ENCODE measurements at places on chromosomes 7 and 10.

- DNase-seq, result no peak
Observed at GRCh38 chr7:135673360-135673706, 11.0 kb downstream of the STMP1 start.

DNA sequence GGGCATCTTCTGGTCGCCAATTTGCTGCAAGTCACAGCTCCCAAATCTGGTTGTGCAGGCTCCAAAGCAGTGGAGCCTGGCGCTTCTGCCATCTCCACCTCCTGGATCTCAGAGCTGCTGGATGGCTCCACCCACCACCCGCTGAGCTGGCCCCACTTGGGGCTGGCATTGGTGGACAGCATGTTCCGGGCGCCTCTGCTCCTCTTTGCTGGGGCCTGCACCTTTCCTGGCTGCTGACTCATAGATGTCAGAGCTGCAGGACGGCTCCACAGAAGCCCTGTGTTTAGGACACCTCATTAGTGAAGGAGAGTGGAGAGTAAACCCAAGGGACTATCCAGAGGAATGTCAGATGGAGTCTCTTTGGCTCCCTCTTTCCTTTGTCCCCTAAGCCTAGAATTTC lies 27.4 kb downstream of the MAPK8 start:
- DNase-seq, result no peak

GRCh38 chr10:29026802-29027580 lies 261.9 kb upstream of the LYZL1 start:
- no peak for DNase-seq

DNA sequence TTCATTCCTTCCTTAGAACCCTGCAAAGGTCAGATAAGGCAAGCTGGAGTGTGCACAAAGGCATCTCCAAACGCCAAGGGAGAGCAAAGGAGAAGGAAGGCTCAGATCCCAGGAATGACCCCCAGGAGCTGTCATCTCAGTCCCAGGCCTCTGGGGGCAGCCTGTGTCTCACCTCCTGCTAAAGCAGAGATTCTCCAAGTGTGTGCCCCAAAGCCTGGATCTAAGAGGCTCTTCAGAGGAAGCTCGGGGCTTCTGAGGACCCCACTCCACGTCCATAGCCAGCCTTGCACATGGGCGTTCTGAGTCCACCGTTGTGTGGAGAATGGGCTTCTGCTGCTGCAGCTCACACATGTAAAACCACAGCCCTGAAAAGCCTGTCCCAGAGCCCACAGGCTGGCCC lies 5.1 kb upstream of the GRID1 start:
- DNase-seq, result no peak

DNA sequence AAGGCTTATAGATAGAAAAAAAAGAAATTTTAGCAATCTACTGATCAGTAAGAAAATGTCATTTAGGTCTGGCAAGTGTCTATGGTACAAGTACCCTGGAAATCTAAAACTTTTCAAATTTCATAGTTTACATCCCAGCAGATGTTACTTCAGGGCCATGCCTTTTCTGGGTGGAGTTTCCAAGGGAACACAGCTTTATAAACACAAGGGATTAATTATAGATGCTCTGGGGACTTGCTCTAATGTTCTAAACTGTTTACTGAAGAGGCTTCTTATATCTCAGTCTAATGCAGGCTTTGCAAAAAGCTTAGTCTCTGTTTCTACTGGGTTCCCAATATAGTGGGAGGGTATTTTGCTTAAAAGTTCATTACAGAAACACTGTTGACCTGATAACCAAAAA lies 3.1 kb downstream of the CD36 start:
- peak; percentile 41 for DNase-seq

GRCh38 chr7:129351320-129351719 lies 82.9 kb upstream of the STRIP2 start:
- no peak for DNase-seq

DNA sequence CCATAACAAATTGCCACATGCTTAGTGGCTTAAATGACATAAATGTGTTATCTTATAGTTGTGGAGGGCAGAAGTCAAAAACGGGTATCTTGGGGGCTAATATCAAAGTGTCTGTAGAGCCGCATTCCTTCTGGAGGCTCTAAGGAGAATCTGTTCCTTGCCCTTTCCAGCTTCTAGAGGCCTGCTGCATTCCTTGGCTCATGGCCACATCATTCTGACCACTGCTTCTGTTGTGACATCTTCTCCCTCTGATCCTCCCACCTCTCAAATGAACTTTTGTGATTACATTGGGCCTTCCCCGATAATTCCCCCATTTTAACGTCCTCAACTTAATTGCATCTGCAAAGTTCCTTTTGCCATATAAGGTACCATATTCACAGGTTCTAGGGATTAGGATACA lies 76.1 kb downstream of the CYP26A1 start:
- DNase-seq, result no peak

DNA sequence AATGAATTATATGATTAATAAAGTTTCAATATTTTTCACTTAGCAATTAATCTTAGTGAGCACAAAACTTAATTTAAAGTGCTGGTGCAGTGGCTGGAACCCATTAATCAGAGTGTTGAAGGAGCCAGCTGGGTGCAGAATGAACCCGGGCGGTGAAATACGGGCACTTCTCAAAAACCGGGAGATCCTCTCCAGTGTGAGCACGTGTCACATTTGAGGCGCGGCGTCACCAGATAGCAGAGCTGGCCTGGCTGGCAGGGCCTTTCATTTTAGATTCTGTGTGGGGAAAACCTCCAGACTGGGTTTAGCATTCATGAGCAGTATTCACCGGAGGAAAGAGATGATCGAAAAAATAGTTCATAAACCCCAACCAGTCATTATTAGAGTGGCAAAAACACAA lies 34.5 kb upstream of the CTBP2 start:
- no peak for DNase-seq

DNA sequence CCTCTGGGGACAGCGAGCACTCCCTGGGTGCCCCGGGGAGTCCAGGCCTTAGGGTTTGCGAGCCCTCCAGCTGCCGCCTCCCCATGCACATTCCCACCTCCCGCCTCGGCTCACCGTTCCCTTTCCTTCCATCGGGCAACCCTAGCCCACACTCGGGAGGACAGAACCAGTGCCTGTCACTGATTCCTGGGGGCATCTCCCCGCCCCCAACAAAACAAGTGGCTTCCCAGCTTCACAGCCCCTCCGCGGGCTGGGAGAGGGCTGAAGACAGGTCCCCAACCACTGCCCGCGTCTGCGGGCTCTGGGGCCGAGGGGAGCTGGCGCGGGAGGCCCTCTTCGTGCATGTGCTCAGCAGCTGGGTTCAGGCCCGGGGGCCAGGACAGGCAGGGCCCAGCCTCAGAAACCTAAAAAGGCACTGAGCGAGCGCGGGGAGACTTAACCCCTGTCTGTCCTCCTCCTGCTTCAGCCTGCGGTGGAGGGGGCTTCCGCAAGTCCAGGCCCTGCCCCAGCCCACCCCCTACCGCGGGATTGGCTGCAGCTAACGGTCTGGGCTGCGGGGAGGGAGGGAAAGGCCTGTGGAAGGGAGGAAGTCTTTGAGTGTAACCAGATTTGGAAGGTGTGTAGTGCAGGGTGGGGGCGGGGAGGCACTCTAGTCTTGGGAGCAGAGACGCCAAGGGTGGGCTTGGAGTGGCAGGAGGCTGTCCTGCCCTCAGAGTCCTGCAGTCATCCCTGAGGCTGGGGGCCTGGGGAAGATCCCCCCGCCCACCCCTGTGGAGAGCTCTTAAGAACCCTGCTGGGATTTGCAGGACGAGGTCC lies 1.2 kb downstream of the FLNC start:
- DNase-seq, result no peak

DNA sequence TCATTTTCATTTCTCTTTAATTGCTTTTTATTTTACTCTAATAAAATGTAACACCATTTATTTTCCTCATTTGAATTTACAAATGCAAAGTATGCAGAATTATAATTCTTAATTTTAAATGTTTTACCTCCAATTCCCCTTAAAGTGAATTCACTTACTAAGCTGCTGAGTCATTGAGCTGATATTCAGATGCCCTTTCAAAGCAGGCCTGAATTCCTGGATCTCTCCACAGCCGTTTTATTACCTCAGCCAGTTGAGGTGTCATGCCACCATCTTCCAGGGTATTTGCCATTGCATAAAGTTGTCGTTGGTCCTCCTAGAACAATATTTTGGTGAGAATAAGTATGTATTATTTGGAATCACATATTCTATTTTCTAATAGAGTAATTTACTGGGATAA lies 33.2 kb downstream of the GNAT3 start:
- DNase-seq, result peak; percentile 61

- no peak for DNase-seq
Observed at GRCh38 chr10:2048337-2048973, 311.1 kb upstream of the ADARB2 start.

DNA sequence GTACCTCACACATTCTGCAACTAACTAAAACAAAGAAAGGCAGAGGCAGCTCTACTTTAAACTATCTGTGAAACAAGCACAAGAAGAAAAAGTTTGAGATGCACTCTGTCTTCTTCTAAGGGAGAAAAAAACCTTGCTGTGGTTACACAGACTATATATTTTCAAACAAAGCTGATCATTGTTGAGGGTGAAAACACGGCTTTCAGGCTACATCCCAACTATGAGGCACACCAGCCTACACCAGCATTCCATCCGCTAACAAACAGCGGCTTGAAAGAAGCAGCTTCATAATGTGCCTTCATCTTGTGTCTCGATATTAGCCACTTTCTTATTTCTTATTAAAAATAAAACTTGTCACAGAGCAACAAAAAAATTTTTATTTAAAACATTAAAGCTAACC lies 79.1 kb downstream of the USP6NL start:
- no peak for DNase-seq

GRCh38 chr10:34507217-34507616 lies 307.9 kb downstream of the PARD3 start:
- DNase-seq, result no peak

- peak; percentile 87 for DNase-seq
Observed at GRCh38 chr10:11551916-11552602, 59.4 kb downstream of the USP6NL start.

- DNase-seq, result no peak
Observed at GRCh38 chr7:24885305-24885704, 94.7 kb downstream of the OSBPL3 start.

DNA sequence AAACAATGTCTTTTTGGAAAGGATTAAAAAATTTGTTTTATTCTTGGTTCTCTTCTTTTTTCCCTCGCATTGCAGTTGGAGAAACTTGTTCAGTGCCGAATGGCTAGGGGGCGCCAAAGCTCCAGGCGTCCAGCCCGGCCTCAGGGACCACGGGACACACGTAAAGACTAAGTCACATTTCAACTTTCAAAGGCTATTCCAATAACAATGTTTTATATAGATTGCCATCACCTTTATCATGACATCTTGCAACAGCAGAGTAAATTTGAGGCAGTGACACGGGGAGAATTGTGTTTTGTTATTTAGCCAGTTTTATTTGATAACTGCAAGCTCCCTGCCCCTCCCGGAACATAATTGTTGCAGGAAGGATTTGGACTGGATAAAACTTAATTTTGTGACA lies 2.2 kb upstream of the IGFBP3 start:
- DNase-seq, result peak; percentile 65

- peak; percentile 31 for DNase-seq
Observed at GRCh38 chr10:63133821-63134557, 861 bp downstream of the NRBF2 start.

GRCh38 chr7:139523199-139523941 lies at the start of gene CLEC2L:
Gene CLEC2L, plus strand, starts transcription at chr7:139523685. Its CDS starts 243 bp downstream, at chr7:139523928.
- no peak for DNase-seq

- DNase-seq, result no peak
Observed at GRCh38 chr7:121761399-121761798, 111.6 kb upstream of the PTPRZ1 start.

DNA sequence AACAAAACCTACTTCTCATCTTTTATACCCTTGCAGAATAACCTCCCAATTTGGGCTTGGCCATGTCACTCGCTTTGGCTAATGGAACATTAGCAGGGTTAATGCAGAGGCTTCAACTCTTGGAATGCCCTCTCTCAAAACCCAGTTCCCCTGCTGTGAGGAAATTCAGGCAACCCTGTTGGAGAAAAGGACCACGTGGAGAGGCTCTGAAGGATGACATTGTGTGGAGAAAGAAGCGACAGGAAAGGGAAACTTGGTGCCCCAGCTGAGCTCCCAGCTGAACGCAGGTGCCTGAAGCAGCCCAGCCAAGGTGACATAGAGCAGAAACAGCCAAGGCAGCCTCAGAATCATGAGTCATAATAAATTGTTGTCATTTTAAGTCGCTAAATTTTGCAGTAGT lies 214.2 kb upstream of the GHITM start:
- DNase-seq, result no peak

GRCh38 chr7:36726806-36727503 lies 2.7 kb upstream of the AOAH start:
- no peak for DNase-seq

DNA sequence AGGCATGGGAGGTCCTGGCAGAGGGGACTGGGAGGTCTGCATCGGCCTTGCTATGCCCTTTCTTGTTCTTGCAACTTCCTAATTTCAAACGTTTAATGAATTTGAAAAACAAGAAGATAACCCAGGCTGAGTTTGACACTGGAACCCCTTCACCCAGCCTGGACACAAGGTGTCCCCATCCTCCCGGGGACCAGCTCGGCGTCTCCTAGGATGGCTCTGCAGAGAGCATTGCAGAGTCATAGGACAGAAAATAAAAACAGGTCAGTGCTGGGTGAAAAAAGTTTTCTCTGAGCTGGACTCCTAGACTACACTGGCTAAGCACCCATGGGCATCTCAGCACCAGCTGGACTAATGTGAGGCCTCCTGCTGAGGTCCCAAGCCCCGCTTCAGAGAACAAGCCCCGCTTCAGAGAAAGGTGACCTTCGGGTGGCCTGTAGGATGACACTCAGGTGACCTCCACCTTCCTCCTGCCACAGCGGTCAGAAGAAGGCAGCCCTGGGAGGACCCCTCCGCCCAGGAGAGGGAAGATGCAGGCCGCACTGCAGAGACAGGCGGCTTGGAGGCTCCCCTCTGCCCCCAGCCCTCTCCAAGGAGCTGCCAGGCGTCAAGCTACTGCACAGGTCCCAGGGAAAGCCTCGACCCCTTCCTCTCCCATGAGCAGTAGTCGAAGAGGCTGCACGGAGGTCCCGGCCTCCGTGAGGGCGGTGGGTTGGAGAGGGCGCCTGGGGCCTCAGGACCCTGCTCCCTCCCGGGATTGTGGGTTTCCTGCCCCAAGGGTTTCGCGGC lies 9.3 kb upstream of the UNCX start:
- no peak for DNase-seq

- DNase-seq, result peak; percentile 17
Observed at GRCh38 chr10:538895-539294, 150.6 kb downstream of the DIP2C start.

DNA sequence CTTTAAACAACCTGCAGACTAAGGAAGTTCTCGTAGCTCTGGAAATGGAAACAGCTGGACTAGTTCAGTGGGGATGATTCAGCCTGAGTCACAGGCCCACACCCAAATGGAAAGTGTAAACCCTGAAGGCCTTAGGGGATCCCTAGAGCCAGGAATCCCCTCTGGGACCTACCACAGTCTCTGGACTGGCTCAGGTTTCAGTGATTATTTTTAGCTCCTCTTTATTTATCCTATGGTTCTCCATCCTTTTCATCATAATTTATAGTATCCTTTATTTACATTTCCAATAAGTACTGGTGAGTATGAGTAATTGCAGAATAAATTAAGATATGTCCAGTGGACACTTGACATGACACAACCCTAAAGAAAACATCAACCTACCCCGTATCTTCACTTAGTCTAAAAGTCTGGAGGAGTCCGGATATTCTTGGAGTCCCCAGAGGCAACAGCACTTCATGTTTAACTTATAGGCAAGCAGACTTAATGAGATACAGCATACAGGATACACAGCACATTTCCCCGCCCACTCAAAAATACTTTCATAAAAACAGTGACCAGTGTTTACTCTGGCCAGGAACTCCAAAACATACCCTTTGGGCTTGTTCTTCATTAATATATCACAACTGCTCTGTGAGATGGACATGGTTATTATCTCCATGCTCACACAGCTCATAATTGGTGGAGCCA lies 28.4 kb upstream of the SEMA3E start:
- peak; percentile 46 for DNase-seq
